ENCODE measurements at places on chromosomes 12 and 14.

DNA sequence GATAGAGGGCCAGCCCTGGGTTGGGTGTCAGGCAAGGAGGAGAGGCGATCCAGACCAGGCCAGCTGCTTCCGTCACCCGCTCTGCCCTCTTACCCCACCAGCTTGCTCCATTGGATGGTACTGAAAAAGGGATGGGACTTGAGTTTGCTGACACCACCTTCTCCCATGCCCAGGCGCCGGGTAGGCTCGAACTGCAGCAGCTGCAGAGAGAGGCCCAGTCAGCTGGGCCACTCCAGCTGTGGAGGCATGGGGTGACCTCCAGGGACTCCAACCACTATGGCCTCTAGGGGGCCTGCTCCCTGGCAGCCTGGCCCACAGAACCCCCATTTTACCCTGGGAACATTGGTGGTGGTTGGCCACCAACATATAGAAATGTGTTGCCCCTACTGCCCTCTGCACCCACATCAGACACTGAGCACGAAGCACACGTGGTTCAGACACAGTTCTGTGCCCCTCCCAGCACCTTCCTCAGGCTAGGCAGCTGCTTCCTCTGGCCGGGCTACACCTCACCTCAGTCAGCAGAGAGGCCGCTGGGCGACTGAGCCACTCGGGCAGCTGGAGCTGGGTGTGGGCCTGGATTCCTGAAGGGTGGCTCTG is 16.0 kb downstream of the RPS6KL1 start:
- DNase-seq = no peak

DNA sequence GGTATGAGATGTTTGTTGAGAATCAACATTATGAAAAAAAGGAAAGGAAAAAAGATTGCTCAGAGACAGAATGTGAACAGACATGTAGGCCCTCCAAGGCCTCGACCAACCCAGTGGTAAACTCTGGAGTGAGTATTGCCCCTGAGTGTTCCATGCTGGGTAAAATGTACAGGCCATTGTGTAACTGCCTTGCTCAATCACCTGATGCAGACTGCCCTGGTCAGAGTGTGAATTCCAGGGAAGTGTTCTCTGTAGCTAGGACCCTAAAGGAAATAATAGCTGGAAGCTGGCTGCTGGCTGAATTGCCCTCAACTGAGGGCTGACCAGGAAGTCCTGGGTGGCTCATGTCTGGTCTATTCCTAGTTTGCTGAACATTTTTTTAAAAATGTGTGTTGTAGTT is 1081.4 kb upstream of the LRFN5 start:
- DNase-seq = no peak

GRCh38 chr12:10119066-10119465 is 10.9 kb downstream of the CLEC7A start:
- no peak for DNase-seq

DNA sequence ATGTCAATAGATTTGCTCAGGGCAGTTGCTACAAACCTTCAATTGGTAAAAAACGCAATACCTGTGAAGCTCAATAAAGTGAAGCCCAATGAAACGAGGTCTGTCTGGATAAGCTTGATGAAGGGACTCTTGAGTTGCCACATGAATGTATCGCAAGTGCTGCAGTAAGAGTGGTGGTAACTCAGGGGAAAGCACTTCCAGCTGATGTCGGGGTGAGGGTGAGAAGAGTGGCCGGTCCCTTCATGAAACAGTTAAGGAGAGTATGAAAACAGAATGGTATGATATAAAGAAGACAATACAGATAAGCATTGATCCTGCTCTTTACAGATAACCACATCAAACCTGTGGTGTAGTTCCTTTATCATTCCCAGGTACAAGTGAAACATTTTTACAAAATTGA is 83.4 kb upstream of the EVL start:
- DNase-seq = no peak

GRCh38 chr12:96495841-96496545 is 6.6 kb downstream of the CFAP54 start:
- DNase-seq = peak; percentile 31

DNA sequence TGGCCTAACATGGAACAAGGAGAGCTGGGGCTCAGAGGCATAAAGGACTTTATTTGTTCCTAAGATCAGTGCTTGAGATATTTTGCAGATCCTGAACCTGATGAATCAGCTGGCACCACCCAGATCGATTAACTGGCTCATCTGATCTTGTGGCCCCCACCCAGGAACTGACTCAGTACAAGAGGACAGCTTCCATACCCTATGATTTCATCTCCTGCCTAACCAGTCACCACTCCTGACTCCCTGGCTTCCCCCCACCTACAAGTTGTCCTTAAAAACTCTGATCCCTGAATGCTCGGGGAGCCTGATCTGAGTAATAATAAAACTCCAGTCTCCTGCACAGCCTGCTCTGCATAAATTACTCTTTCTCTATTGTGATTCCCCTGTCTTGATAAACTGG is 5.1 kb downstream of the C12orf56 start:
- DNase-seq = no peak

DNA sequence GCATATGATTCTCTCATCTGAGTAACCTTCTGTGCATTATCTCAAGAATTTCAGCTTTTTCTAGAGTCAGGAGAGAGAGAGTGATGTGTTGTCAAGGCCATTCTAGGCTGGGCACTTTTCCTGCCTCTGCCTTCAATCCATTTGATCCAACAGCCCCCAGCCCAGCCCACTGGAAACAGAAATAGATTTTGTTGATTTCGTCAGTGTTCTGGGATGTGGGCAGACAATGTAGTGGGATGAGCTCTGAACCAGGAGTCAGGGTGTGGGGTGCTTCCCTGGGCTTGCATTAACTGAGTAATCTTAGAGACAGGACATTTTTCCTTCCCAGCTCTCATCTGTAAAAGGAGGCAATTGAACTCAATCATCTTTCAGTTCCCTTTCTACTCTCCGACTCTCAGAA is 42.5 kb upstream of the RPH3A start:
- DNase-seq = no peak

- no peak for DNase-seq
Observed at GRCh38 chr12:96751626-96752025, 155.4 kb upstream of the NEDD1 start.

DNA sequence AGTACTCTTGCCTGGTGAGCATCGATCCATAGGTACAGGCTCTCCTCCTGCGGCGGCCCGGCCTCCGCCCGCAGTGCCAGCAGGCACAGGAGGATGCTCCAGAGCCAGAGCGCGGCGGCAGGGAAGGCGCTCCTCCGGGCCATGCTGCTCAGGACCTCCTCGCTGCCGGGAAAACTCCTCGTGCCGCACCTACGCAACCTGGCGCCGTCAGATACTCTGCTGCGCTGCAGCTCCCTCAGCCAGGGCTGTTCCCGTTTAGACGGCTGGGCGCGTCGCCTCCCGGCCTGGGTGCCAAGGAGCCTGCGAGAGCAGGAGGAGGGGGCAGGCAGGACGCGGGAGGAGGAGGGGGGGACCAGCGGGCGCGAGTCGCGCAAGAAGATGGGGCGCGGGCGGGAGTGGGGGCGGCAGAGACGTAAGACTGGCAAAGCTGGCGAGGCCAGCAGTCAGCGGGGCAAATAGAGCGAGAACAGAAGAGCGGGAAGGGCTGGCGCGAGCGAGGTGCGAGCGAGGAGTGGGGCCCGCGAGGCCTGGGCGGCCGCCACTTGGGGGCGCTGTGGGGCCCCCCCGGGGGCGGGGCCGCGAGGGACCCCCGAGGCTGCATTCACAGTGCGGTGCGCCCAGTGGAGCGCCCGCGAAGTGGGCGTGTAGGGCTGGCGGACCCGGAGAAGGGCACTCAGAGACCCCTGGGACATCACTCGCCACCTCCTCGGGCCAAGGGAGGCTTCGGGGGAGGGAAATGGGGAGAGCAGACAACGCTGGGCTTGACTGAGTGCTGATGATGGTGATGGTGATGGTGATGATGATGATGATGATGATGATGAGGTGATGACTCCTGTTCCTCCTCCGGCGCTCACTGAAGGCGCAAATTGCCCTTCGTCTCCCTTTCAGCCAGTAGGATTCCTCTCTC is at the start of gene WIF1:
WIF1 (minus strand) TSS at position 257 of the 907 bp plus-strand sequence; CDS start at position 143, 114 bp downstream.
- peak; percentile 37 for DNase-seq

DNA sequence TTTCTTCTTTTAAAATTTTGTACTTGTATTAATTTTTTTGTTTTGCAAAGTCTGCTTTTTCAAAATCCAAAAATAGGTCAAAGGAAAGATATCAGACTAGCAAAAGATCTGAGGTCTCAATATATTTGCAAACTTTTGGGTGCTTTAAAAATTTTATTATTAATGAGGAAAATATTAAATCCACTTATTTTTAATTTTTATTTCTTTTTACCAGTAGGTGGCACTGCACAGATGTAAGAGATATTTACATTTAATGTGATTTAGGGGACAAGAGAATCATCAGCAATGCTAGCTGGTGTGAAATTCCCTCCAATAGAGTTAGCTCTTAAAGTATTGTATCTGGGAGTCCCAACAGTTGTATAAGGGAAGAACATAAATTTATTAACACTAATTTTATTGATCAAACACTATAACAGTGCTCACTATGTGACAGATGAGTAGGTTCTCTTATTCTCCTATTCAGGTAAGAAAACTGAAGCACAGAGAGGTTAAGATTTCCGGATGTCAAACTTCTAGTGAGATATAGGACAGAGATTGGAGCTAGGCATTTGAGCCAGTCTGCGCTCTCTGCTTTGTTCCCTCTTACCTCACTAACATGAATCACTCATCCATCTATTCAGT is 30.5 kb downstream of the ALX1 start:
- DNase-seq = no peak

GRCh38 chr14:102140027-102140749 is 491 bp downstream of the WDR20 start:
- DNase-seq = peak; percentile 37

- DNase-seq = no peak
Observed at GRCh38 chr14:24670594-24670993, 36.6 kb upstream of the GZMB start.

DNA sequence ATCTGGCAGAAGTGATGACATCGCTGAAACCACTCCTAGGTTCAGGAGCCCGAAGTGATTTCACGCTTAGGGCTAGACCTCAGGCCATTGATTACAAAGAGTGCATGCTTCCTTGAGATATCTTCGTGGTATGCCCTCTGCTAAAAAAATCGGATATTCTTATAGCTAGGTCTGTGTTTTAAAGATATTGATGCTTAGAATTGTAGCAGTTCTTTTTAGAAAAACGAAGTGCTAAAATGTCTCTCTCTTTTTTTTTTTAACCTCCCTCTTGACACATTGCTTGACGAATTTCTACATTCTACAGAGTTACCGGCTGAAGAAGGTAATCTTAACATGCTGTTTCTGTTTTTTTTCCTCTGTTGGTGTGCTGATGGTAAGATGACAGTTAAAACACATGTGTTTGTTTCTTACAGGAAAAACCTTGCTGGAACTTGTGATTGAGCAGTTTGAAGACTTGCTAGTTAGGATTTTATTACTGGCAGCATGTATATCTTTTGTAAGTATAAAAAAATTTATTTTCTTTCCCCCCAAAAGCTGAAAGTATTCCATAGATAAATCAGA is 1.3 kb downstream of the ATP2A2 start:
- DNase-seq = no peak

DNA sequence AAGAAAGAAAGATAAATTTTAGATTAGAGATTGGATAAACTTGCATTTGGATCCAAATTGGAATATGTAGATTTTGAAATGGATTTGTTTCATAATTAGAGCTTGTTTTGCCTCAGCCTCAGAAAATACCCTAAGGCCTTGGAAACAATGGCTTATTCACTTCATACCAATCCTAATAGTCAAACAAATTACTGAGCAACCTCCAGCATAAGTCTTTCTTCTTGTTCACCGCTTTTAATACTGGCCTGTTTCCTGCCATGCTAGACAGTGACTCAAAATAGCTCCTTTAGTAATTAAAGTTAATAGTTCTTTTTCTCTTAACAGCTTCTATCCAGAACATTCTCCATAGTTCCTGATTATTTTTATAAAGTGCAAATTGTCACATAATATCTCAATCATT is 110.9 kb upstream of the DNM1L start:
- DNase-seq = no peak

- DNase-seq = no peak
Observed at GRCh38 chr12:69241438-69242092, 2.2 kb downstream of the CPSF6 start.

DNA sequence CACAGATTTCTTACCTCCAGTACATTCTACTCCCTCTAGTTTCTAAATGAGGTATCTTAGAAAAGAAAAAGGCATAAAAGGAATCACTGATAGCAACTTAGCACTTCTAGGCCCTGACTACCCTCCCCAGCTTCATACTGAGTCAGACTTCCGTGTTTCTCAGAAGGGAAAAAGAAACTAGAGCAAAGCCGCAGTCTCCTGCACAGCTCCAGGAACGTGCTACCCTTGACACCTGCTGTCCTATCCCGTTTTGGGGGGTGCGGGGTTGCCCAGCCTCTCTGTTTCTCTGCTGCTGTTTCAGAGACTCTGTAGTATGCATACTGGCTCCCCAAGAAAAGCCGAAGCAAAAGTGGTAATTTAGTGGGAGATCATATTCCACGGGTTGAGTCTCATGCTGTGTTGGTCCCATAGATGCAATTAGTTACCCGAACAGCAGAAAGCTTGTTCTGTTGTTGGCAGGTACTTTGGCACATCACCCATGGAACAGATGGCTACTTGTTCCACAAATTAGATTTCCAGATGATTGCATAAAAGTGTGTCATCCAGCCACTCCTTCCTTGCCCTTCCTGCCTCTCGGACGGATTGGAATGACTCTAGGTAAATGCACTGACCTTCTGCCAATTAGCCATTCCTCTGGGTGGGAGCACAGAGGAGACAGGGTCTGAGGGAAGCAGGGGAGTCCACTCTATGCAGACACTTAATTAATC is 438.1 kb downstream of the FUT8 start:
- no peak for DNase-seq

- no peak for DNase-seq
Observed at GRCh38 chr14:20441461-20441860, 5.5 kb upstream of the KLHL33 start.

DNA sequence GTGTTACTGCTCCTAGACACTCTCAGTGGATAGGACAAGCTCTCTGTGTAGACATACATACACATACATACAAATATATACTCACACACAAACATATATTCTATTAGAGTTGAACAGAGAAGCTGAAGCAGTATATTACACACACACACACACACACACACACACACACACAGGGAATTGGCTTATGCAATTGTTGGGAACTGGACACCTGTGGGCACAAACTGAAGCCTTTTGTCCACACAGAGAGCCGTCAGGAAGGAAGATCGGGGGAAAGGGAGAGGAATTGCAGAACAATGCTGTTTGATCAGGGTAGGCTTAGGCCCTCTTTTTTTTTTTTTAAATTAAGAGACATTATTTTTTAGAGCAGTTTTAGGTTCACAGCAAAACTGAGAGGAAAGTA is 180.7 kb upstream of the DDHD1 start:
- DNase-seq = no peak

DNA sequence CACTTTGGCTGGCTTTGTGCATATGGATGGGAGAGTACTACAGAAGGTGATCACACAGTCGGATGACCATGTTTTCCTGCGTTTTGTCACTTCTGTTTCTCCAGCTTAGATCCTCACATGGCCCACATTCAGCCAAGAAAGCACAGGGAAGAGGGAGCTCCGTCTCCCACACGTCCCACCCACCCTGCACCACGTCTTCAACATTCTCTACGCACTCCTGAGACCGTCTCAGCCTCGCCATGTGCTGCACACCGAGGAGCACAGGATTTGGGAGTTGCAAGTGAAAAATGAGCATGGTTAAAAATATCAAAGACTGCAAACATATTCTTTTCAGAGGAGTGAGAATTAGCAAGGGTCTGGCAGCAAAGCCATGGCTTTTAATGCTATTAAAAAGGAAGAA is 122.2 kb downstream of the APAF1 start:
- DNase-seq = no peak

Measured in GM13977 (cell line).